ENCODE measurements at places on chromosomes 2 and 18. TPM values are rescaled to one million over a fixed set of nuclear protein-coding genes. Genes with fewer than 3 reads are reported as not detected.
A peak's percentile ranks its signal among the peaks of the same experiment; 100 is the strongest.

Gene POLR1B
- 22.8 TPM for total RNA-seq

Gene CRACDL
- 1.6 TPM for total RNA-seq

Gene HAAO
- total RNA-seq = 0.78 TPM

Gene DHRS9
- 0.79 TPM for total RNA-seq

GRCh38 chr2:172012677-172013391, 13.1 kb downstream of the METAP1D start:
- no peak overlapping the region for H3K4me3 ChIP-seq
- no peak overlapping the region for H3K27ac ChIP-seq
- DNase-seq = peak; percentile 51
- no peaks in the 10 kb centered on the region for H3K36me3 ChIP-seq
- peaks cover 10% of the 10 kb centered on the region for H3K4me1 ChIP-seq
- no peaks in the 10 kb centered on the region for H3K27me3 ChIP-seq

DNA sequence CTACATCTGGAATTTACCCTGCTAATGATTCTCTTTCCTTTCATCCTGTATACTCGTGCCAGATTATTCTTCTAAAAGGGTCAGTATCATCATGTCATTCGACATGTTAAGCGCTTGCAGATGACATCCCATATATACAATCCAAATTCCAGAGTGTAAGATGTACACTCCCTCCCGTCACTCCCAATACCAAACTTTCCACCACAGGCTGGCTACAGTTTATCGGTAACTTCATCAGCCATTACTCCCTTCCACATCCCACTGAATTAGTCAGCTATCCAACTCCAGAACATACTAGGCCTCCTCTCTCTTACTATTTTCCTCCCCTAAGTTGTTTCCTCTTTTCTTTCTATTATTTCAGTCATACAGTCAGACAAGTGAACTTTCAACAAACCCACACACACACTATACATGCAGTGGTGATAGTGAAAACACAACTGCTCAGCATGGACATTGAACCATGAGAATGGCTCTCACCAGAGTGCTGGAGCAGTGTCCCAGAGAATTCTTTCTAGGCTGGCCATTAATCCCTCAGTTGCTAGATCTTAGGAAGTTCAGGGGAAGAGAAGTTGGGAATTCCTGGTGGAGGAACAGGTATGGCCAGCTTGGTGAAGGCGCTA, 10.6 kb upstream of the NMI start:
- H3K36me3 ChIP-seq = no peaks in the 10 kb centered on the region
- no peak overlapping the region for H3K27ac ChIP-seq
- no peaks in the 10 kb centered on the region for H3K27me3 ChIP-seq
- H3K4me1 ChIP-seq = no peaks in the 10 kb centered on the region
- DNase-seq = no peak
- no peak overlapping the region for H3K4me3 ChIP-seq

- H3K27ac ChIP-seq = no peak overlapping the region
- H3K27me3 ChIP-seq = no peaks in the 10 kb centered on the region
- no peaks in the 10 kb centered on the region for H3K36me3 ChIP-seq
- H3K4me1 ChIP-seq = no peaks in the 10 kb centered on the region
- no peak for DNase-seq
These were observed 60.4 kb upstream of the GAREM1 start for GRCh38 chr18:32530947-32531651.
